ENCODE measurements at places on chromosomes 16 and 17.

DNA sequence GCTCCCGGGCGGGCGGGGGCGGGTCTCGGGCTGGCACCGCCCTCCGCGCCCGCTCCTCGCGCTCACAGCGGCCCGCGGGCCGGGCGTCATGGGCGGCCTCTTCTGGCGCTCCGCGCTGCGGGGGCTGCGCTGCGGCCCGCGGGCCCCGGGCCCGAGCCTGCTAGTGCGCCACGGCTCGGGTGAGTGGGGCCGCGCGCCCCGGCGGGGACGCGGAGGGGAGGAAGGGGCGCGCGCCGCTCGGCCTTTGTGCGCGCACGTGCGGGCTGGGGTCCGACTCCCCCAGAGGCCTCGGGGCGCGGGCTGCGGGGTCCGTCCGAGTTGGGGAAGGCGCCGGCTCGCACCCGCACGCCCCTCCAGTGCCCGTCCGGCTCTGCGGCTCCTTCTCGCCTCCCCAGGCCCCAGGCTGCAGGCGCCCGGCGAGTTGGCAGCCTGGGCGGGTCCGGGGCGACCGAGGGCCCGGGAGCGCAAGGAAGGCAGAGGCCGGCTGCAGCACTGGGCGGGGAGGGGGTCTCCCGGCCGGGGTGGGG lies at the start of gene NME4:
TSS of gene NME4 (plus strand) at position 65 of the 527 bp plus-strand sequence. CDS start at position 89, 24 bp downstream.
- H3K4me3 ChIP-seq = peak within 1 kb of the TSS; percentile 76
- peaks cover 11% of the 10 kb centered on the region for H3K27me3 ChIP-seq
- no peaks in the 10 kb centered on the region for H3K36me3 ChIP-seq
- H3K27ac ChIP-seq = no peak within 1 kb of the TSS

DNA sequence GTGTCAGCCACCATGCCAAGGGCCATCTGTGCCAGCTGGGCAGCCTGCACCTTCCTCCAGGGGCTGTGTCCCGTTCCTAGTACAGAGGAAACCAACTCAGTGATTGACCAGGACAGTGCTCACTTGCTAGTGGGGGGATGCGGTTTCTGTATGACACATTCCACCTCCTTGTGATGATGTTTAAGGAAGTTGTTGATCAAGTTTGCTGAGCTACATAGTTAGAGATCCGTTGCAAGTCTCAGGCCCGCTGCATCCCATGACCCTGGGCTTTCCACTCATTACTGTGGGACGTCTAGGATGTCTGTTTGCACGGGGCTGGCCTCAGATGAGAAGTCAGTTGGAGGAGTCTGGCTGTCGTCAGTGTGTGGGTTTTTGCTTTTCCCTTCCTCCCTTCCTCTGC lies 33.6 kb downstream of the RNF213 start:
- peak overlapping the region; percentile 40 for H3K27ac ChIP-seq
- peaks cover 44% of the 10 kb centered on the region for H3K4me1 ChIP-seq

GRCh38 chr17:79819534-79820276 lies 19.5 kb downstream of the CBX4 start:
- peaks cover 58% of the 10 kb centered on the region for H3K27me3 ChIP-seq
- no peak overlapping the region for H3K4me3 ChIP-seq
- H3K4me1 ChIP-seq = peaks cover 5% of the 10 kb centered on the region
- H3K27ac ChIP-seq = no peak overlapping the region

DNA sequence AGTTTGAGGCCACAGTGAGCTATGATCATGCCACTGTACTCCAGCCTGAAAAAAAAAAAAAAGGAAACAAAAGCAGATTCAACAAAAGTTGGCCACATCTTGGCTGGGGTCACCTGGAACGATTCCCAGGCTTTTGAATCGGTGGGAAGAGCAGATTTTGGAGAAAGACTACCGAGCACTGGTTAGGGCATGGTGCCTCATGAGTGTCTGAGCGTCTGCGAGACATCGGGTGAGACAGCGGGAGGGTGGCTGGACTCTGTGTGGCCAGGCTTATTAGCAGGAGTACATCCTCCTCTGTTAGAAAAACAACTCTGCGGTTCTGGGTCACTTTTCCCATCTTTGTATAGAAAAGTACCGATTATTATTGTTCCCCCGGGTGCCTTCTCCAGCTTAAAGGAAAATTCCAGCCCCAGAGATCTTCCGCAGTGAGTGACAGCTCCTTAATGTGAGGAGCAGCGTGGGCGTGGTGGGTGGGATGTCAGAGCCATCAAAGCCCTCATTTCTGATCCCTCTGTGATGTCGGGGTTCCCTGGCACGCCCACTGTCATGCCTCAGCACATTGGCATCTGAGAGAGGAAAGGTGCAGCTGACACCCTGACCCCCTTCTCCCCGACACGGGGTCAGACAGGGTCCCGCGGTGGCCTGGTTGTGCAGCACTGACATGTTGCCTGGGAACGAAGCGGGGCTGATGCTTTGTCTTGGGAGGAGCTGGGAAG lies 6.9 kb downstream of the RGS9 start:
- H3K4me1 ChIP-seq = peaks cover 34% of the 10 kb centered on the region
- H3K27ac ChIP-seq = no peak overlapping the region
- H3K27me3 ChIP-seq = peaks cover 3% of the 10 kb centered on the region
- no peak overlapping the region for H3K4me3 ChIP-seq
- no peak for DNase-seq

GRCh38 chr17:82917699-82918345 lies 78.0 kb upstream of the ZNF750 start:
- DNase-seq = peak; percentile 24

DNA sequence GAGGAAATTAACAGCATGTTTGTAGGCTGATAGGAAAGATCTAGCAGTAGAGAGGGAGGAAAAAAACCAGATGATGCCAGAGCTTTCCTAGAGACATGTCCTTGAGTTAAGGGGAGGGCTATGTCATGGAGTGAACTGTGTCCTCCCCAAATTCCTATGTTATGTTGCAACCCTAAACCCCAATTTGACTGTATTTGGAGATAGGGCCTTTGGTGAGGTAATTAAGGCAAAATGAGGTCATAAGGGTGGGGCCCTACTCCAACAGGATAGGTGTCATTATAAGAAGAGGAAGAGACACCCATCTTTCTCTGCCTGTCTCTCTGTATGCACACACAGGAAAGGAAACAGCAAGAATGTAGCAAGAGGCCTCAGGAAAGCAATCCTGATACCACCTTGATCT lies 195.3 kb upstream of the AXIN2 start:
- H3K27me3 ChIP-seq = peaks cover 3% of the 10 kb centered on the region
- H3K36me3 ChIP-seq = no peaks in the 10 kb centered on the region
- H3K4me1 ChIP-seq = no peaks in the 10 kb centered on the region
- DNase-seq = no peak

GRCh38 chr17:39794249-39794970 lies 56.7 kb downstream of the GRB7 start:
- no peaks in the 10 kb centered on the region for H3K27me3 ChIP-seq
- H3K4me3 ChIP-seq = no peak overlapping the region
- DNase-seq = no peak

- H3K4me3 ChIP-seq = no peak overlapping the region
- H3K36me3 ChIP-seq = no peaks in the 10 kb centered on the region
- H3K27me3 ChIP-seq = peaks cover 46% of the 10 kb centered on the region
- no peaks in the 10 kb centered on the region for H3K4me1 ChIP-seq
These were observed 13.3 kb downstream of the IRX5 start for GRCh38 chr16:54944002-54944401.

GRCh38 chr16:50621452-50621792 lies 59.7 kb downstream of the SNX20 start:
- H3K4me1 ChIP-seq = peaks cover 3% of the 10 kb centered on the region
- no peak for DNase-seq
- H3K27me3 ChIP-seq = no peaks in the 10 kb centered on the region
- H3K36me3 ChIP-seq = no peaks in the 10 kb centered on the region
- H3K4me3 ChIP-seq = no peak overlapping the region

GRCh38 chr17:59512844-59513385 lies 52.5 kb upstream of the DHX40 start:
- no peak overlapping the region for H3K27ac ChIP-seq
- no peaks in the 10 kb centered on the region for H3K27me3 ChIP-seq
- no peak overlapping the region for H3K4me3 ChIP-seq
- DNase-seq = peak; percentile 0
- H3K36me3 ChIP-seq = no peaks in the 10 kb centered on the region

- peak; percentile 88 for DNase-seq
- peak overlapping the region; percentile 94 for H3K27ac ChIP-seq
- peaks cover 45% of the 10 kb centered on the region for H3K4me1 ChIP-seq
- H3K27me3 ChIP-seq = peaks cover 2% of the 10 kb centered on the region
- peak overlapping the region; percentile 7 for H3K4me3 ChIP-seq
These were observed 26.0 kb upstream of the ADCY9 start for GRCh38 chr16:4142268-4142667.

DNA sequence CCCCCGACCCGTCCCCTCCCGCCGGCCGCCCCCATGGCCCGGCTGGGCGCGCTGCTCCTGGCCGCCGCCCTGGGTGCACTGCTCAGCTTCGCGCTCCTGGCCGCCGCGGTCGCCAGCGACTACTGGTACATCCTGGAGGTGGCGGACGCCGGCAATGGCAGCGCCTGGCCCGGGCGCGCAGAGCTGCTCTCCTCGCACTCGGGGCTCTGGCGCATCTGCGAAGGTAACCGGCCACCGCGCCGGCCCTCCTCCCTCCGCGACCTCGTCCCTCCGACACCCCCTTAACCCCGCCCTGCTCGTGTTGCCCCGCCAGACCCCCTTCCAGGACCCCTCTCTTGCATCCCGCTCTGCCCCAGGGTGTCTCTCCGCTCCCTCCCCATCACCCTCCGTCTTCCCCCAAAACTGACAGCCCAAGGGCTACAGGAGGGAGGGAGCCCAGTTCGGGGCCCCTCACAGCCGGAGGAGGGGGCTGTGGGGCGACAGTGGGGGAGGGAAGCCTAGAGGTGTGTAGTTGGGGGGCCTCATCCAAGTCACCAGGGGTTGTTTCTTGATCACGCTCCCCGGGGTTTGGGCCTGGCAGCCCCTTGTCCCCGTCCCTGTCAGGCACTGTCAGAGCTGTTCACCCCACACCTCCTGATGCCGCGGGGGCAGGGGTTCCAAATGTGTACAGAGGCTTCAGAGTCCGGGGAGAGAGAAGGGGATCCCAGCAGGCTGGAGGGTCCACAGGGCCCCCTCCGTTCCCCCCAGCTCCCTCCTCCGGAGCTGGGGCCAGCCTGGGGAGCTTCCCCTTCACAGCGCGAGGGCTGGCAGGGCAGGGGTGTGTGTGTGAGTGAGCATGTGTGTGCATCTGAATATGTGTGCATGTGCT lies 794 bp downstream of the TMEM235 start:
- peaks cover 7% of the 10 kb centered on the region for H3K4me1 ChIP-seq
- no peak overlapping the region for H3K27ac ChIP-seq
- H3K36me3 ChIP-seq = no peaks in the 10 kb centered on the region
- peaks cover 36% of the 10 kb centered on the region for H3K27me3 ChIP-seq
- DNase-seq = peak; percentile 34

DNA sequence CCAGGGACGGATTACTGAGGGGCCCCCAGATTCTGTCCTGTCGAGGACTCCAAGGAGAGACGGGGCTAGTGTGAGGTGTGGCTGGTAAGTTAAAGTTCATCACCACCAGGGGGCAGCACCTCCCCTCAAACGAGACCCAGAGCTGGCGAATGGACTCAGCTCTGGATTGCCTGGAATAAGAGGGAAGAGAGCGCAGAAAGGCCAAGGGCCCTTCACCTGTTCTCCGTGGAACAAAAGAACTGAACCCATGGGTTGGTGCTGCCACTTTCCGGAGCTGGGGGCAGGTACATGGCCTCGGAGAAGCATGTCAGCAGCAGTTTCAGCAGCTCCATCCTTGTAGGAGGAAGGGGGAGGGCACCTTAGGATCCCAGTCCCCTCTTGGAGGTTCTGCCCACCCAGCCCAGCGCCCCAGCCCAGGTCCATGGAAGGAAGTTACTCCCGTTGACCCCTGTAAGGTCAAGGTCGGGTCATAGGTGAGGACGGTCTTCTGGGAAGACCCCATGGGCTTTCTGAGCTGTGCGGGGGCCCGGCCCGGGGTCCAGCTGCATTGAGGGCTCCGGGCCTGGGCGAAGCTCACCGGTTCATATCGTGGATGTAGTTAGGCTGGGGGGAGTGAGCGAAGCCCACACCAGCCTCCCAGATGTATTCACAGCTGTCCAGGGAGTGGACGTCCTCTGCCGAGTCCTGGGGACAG lies 10.8 kb downstream of the HID1 start:
- peaks cover 7% of the 10 kb centered on the region for H3K4me1 ChIP-seq
- peak; percentile 86 for DNase-seq
- no peak overlapping the region for H3K4me3 ChIP-seq

DNA sequence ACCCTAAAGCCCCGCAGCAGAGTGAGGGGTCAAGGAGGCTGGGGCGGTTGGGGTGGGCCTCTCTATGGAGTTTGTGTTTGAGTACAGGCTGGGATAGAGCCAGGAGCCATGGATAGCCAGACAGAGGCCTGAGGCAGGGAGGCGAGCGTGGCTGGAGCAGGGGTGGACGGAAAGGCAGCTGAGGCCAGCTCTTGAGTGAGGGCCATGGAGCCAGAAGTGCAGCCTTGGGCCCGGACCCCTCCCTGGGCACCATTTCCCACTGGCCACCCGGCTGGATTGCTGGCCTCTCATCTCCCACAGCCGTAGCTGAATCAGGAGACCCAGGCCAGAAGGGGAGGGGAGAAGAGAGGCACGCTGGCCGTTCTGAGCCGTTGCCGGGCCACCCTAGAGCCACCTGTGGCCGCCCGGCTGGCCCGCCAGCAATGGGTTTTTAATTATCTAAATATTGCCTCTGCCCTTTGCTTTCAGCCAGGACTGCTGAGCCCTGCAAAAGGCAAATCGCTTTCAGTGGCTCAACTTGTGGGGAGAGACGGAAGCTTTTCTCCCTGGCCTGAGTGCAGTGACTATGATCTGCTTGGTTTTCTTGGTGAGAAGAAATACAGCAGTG lies 75.2 kb upstream of the GSE1 start:
- no peaks in the 10 kb centered on the region for H3K27me3 ChIP-seq
- no peaks in the 10 kb centered on the region for H3K4me1 ChIP-seq
- DNase-seq = no peak
- H3K4me3 ChIP-seq = no peak overlapping the region
- no peak overlapping the region for H3K27ac ChIP-seq
- H3K36me3 ChIP-seq = no peaks in the 10 kb centered on the region

GRCh38 chr17:30503558-30503957 lies 26.4 kb downstream of the GOSR1 start:
- H3K27me3 ChIP-seq = no peaks in the 10 kb centered on the region
- H3K4me1 ChIP-seq = peaks cover 22% of the 10 kb centered on the region
- peaks cover 60% of the 10 kb centered on the region for H3K36me3 ChIP-seq
- DNase-seq = no peak

GRCh38 chr16:65754820-65755691 lies 611.4 kb upstream of the CDH5 start:
- H3K36me3 ChIP-seq = no peaks in the 10 kb centered on the region
- H3K27ac ChIP-seq = no peak overlapping the region
- no peak for DNase-seq
- H3K4me1 ChIP-seq = no peaks in the 10 kb centered on the region
- H3K27me3 ChIP-seq = no peaks in the 10 kb centered on the region
- no peak overlapping the region for H3K4me3 ChIP-seq

DNA sequence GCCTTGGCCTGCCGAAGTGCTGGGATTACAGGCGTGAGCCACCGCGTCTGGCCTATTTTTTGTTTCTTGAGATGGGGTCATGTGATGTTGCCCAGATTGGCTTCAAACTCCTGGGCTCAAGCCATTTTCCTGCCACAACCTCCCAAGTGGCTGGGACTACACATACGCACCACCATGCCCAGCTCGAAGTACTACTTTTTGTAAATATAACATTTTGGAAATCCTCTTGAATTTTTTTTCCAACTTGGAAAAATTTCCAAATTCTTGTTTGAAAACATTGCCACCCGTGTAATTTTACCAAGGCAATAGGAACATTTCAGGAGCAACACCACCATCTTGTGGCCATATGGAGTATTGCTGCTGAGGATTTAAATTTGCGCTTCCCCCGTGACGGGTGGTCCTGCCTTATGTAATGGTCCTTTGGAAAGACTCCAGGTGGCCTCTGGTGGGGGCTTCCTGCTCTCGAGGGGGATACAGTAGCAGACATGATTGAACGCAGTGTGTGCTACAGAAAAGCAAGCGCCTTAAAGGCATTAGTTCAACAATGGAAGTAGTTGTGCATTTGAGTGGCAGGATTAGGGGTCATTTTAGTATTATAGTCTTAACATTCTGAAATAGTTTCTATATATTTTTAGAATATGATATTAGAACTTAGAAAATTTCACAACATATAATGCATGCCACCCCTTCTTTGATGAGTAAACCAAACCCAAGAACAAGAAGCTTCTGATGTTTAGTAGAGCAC lies 8.0 kb downstream of the FLYWCH1 start:
- peaks cover 34% of the 10 kb centered on the region for H3K36me3 ChIP-seq
